Stimulated activated CD4-positive, alpha-beta T cell treated with anti-CD3 and anti-CD28 coated beads, Interleukin-2, amount 100 ng/mL, for 24 hours (primary cell): ENCODE measurements at places on chromosomes 6 and 20.
A peak's percentile ranks its signal among the peaks of the same experiment; 100 is the strongest.

DNA sequence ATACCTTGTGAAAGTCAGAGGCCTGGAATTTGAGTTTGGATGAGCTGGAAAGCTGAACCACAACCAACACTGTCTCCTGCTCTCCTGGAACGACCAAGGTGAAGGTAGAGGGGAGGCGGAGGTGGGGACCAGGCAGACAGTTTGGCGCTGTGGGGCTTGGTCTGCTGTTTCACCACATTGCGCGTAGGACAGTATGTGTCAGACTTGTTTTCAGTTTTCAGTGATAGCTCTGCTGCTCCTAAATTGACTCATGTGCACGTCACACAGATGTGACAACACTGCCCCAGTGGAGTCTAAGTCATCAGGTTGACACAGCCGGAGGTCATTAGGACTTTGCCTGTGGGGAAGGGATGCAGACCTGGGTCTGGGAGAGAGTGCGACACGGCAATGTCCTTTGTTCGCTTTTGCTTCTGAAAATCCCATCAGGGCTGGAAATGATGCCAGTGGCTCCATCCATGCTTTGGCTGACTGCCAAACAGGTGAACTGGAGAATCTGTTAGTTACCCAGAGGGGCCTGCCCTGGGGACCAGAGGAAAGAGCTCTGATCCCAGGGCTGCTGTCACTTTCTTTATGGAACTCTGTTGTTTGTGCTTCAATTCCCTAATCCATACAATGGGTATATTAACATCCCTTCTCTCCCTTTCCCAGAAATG, 255.5 kb downstream of the CDC5L start:
- DNase-seq: peak; percentile 57

DNA sequence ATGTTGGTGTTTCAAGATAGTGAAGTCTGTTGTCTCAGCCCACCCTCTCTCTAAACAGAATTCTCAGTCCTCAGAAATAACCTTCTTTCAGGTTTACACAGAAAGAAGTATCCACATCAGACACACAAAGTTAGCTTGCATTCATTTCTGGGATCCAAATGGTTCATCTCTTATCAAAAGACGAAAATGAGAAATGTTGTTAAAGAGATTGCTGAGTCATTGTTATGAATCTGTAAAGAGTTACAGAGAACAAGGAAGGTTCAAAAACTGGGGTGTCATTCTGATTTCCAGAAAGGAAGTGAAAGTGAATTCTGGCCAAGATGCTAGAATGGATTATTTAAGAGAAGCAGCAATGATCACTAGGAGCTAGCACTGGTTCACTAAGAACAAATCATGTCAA, 90.5 kb upstream of the ATXN1 start:
- no peak for DNase-seq

DNA sequence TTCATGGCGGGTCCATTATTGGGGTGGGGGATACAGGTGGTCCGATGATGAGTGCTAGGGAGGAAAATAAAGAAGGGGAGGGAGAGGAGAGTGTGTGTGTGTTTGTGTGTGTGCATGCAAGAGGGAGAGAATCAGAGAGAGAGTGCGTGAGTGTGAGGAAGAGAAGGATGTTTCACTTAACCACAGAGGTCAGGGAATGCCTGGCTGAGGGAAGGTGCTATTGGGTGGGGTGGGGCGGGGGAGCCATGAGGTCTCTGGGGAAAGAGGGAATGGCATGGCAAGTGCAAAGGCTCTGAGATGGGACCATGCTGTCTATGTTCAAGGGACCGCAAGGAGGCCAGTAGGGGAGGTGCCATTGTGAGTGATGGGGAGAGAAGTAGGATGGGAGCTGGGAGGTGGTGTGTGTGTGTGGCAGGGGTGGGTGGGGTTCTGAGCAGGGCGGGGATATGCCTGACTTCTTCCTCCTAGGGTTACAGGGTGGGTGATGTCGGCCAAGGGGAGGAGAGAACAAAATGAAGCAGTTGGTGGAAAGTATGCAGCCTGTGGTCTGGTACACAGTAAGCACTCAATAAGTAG, 23.0 kb downstream of the CEBPB start:
- DNase-seq: no peak

- no peak for DNase-seq
Measured at GRCh38 chr6:167683028-167683862, 143.5 kb upstream of the AFDN start.

GRCh38 chr20:10739134-10739533, 65.3 kb upstream of the JAG1 start:
- DNase-seq: no peak

- no peak for DNase-seq
Measured at GRCh38 chr6:100538086-100538485, 73.4 kb upstream of the SIM1 start.

- DNase-seq: no peak
Measured at GRCh38 chr20:43844778-43845614, 69.7 kb upstream of the TOX2 start.

- DNase-seq: no peak
Measured at GRCh38 chr20:64146301-64146935, 17.8 kb upstream of the MYT1 start.

DNA sequence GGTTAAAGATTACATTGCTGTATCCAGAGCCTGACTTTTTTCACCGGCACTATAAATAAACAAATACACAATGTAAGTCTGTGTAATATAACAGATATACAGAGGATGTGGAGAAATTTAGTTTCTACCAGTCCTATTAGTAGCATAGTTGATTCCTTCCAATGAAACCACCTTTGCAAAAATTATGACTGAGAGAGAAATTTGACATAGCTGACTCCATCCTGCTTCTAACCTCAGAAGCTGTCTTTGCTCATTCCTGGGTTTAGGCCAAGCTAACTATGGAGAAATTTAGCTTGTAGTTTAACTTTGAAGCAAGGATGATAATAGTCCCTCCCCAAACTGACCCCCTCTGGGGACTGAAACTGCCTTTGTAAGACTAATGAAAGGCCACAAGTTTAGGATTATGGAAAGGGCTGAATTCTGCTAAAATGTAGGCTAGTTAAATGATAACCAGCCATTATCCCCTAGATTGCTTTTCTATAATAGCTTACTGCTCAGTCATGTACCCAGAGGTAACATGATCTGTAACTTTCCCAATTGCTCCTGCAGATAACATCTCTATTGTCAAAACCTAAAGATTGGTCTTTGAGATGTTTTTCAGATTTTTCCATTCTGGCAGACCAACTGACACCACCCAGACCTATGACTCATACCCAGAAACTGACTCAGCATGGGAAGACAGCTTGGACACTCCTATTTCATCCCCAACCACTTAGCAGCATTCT, 172.8 kb upstream of the ARG1 start:
- no peak for DNase-seq
